COR-L47 (cell line): ENCODE measurements at places on chromosomes 6 and 20.
A peak's percentile ranks its signal among the peaks of the same experiment; 100 is the strongest.

DNA sequence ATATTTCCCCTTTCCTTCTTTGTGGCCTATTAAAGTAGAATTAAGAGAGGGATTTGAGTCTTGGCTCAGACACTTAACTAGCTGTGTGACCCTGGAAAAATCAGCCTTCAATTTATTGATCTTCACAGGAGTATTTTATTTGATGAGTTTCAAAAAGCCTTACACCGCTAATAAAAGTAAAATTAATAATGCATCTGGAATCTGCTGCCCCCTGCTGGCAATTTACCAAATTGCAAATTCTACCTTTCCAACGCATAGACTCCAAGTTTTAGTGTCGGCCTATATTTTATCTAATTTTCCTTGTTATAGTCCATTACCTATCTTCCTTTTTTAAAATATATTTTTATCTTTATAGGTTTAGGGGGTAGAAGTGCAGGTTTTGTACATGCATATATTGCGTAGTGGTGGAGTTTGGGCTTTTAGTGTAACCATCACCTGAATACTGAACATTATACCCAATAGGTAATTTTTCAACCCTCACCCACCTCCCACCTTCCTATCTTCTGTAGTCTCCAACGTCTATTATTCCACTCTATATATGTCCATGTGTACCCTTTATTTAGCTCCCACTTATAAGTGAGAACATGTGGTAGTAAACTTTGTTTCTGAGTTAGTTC is 46.3 kb downstream of the GOPC start:
- no peak for DNase-seq

- no peak for DNase-seq
Observed at GRCh38 chr6:41497994-41498393, 48.2 kb upstream of the FOXP4 start.

DNA sequence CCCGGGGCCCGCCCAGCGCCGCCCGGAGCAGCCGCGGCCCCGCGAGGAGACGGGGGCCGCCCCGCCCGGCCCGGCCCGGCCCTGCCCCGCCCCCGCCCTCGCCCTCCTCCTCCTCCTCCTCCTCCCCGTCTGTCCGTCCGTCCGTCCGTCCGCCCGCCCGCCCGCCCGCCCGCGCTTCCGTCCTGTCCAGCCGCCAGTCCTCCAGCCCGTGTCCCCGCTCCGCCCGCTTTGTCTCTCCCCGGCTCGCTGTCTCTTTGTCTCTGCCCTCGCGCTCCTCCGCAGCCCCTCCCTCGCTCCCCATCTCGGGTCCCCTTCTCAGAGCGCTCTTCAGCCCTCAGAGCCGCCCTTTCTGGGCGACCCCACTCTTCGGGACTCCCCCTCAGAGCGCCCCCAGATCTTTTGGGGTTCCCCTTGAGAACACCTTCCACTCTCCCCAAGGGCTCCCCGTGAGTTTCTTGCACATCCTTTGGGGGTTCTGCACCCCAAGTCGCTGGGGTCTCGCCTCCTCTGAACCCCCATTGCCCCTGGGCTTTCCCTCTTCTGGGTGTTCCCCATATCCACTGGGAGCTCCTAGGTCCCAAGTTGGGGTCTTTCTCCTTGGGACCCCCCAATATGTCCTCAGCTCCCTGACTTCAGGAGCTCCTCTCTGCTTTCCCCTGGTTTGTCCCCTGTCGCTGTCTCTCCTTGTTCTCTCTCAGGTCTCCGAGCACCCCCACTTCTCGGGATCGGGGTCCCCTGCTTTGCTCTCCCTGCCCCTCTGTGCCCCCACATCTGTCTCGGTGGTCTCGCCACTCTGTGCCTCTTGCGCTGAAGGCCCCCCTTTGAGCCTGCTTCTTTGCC is 79.5 kb upstream of the MYL9 start:
- DNase-seq: peak; percentile 49

GRCh38 chr6:85464260-85464644 is 14.4 kb downstream of the NT5E start:
- no peak for DNase-seq
